ENCODE measurements at places on chromosomes 12 and 14.

DNA sequence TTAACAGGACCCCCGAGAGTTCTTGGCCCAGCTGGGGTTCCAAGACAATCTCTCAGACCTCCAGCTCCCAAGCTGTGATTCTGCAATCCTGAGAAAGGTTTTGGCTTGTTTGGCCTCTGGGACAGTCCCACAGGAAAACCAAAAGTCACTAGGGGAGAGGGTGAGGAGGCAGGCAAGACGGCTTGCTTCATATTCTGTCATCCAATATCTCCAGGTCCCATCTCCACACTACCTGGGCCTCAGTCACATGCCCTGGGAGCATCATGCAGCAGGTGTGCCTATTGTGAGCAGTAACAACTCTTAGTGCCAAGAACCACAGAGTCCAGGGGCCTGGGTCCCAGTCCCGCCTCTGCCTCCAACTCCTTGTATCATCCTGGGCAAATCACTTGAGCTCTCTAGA, 1.7 kb downstream of the KRT79 start:
- no peak for DNase-seq

- no peak for DNase-seq
These were observed 24.7 kb downstream of the ATF1 start for GRCh38 chr12:50788561-50788960.

DNA sequence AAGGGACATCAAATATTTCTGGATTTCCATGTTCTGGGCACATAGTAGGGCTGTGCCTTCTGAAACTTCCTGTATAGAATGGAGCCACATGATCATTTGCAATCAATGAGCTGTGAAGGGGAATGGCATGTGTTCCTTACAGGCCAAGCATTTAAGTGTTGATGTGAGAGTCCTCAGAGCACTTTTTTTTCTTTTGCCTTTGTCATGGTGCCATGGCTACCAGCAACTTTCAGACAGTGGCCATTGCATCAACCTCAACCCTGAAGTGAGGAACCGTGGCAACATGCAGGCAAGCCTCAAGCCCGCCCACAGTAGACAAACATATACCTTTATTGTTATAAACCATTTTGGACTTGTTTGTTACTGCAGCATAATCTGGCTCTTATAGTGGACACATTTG, 948.1 kb downstream of the NRXN3 start:
- no peak for DNase-seq

- DNase-seq: no peak
These were observed 95.0 kb downstream of the KLHL28 start for GRCh38 chr14:44866770-44867169.
